ENCODE measurements at places on chromosomes 1 and 21. TPM values are rescaled to one million over a fixed set of nuclear protein-coding genes. Genes with fewer than 3 reads are reported as not detected.

DNA sequence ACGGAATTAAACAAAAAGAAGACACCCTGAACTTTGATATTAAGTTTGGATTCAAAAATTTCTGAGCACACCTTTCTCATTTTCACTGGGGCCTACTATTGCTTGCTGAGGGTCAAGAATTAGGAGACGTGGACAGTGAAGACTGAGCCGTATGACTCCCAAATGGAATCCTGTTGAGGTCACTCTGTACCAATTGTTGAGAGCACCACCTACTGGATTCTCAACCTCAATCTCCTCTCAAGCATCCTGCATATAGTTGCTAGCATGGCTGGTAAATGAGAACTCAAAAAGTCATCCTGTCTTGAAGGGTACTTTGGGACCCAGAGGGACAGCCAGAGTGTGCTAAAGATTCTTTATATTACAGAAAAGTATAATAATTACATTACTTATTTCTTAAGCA lies 20.2 kb upstream of the MTR start:
- DNase-seq: no peak

DNA sequence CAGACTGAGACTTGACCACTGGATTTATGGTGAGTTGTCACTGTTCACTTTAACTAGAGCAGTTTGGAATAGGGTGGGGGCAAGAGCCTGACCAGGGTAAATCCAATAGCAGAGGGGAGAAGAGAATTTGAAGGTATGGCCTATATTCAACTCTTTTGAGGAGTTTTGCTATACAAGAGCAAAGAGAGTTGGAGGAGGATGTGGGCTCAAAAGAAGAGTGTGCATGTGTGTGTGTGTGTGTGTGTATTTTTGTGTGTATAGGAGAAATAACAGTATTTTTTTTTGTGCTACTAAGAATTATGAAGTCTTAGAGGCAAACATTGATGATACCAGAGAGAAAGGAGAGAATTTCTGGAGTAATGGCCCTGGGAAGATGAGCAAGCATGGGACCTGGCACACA lies 164.8 kb upstream of the JUN start:
- no peak for DNase-seq

- DNase-seq: no peak
Observed at GRCh38 chr1:61160526-61160925, 78.2 kb downstream of the NFIA start.

DNA sequence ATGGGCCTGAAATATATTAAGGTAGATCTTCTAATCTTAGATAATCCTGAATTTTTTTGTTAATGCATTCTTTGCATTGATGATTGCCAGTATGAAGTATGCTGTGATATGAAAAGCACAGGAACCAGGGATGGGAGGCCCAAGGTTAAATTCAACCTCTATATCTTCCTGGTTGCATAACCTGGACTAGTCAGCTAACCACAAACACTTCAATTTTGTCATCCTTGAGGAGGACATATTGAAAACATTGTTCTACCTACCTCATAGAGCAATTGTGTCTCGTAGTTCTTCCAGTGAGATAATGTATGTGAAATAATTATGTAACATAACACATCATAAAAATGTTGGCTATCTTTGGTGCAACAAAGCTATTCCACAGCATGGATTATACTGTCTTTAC lies 25.6 kb downstream of the PDC start:
- DNase-seq: no peak

DNA sequence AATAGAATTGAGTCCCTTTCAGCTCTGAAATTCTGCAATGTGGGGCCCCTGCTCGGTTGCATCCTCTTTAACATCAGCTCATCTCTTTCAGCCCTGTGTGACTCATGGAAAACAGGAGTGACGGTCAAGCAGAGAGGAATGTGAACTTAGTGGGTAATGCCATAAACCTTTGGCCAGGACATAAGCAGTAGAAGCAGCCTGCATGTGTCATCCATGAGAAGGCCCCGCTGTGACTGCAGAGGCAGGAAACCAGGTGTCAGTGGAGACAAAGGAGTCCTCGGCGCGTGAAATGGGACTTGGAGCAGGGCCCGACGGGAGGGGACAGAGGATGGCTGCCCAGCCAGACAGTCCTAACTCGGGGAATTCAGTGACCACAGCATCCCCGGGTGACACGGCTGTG lies 21.1 kb upstream of the EPHB2 start:
- no peak for DNase-seq

DNA sequence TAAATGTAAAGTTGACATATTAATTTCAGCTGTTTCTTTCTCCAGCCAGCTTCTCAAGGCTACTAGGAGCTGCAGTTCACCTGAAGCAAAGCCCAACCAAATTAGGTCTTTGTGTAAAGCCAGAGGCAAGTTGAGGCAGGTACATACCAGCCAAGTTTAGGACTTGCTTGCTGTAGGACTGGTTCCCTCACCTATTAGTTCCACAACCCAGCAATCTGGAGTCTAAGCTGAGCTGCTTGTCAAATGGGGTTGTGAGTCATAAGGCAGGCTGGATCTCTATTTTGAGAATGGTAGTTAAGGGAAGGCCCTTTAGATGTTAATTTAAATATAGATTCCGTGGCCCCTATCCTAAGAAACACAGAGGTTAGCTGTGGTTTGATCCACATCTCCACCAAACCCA lies 7.6 kb upstream of the FLG2 start:
- no peak for DNase-seq

GRCh38 chr1:54848134-54848948 lies 38.7 kb downstream of the DHCR24 start:
- DNase-seq: no peak

DNA sequence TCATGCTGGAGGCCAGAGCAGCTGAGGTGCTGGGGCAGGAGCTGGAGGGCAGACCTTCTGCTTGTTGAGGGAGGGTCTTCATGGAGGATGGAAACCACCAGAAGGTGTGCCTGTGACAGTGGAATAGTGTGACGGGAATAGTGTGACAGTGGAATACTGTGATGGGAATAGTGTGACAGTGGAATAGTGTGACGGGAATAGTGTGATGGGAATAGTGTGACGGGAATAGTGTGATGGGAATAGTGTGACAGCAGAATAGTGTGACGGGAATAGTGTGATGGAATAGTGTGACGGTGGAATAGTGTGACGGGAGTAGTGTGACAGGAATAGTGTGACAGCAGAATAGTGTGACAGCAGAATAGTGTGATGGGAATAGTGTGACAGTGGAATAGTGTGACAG lies 325.1 kb downstream of the HHAT start:
- DNase-seq: no peak

GRCh38 chr1:29513357-29513756 lies 277.0 kb downstream of the PTPRU start:
- no peak for DNase-seq

DNA sequence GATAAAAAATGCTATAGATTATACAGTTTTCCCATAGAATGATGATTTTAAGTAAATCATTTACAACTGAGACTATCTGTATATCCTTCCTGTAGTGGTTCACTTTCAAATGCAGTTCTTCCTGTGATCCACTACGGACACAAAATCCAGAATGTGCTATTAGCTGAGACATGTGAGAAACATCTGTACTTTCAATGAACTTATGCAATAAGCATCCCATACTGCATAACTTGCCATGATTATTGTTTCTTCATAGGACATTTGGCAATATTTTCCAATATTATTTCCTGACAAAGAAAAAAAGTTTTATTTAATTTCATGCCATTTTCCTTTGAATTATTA lies 83.5 kb upstream of the PRDX6 start:
- DNase-seq: no peak

DNA sequence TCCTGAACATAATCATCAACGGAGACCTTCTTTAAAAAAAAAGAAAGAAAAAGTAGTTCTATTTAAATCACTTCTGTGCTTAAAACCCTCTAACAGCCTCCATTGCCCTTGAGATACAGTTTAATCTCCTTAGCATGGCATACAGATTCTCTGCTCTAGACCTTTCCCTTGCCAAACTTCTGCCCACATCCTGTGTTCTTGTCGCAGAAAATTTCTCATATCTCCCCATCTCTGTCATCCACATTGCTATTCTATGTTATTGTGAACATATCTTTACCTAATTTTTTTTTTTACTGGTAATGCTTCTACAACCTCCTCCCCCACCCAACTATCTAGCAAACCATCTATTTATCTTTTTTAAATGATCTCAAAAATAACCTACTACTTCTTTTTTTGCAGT lies 135.7 kb upstream of the PROX1 start:
- DNase-seq: no peak

- DNase-seq: no peak
Observed at GRCh38 chr1:68919075-68919474, 422.2 kb upstream of the DEPDC1 start.

- DNase-seq: no peak
Observed at GRCh38 chr1:87840767-87841166, 512.1 kb downstream of the LMO4 start.

- DNase-seq: no peak
Observed at GRCh38 chr1:236870721-236871120, 75.6 kb downstream of the MTR start.

DNA sequence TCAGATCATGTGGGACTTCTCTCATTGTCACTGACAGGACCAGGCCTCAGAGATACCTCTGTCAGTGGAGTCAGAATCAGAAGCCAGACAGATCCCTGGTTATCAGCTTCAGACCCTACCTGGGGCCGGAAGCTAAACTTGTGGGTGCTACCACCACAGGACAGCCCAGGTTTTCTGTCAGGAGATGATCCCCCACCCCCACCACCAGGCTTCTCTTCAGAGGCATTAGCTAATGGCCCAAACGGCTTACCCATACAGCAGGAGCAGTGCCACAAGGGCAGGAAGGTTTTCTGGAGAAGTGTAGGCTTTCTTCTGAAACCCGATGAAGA lies 105.5 kb downstream of the ABCA4 start:
- DNase-seq: no peak

The S100A7 gene
- total RNA-seq: not detected

The EPHA8 gene
- total RNA-seq: not detected

The SPATA17 gene
- 1.8 TPM for total RNA-seq

The TCEA3 gene
- total RNA-seq: 32.9 TPM

The AUNIP gene
- total RNA-seq: 0.53 TPM

The C1orf141 gene
- total RNA-seq: not detected

The LAMC1 gene
- total RNA-seq: 126 TPM

The MUL1 gene
- total RNA-seq: 41.0 TPM

All from left cardiac atrium (tissue), 4 donors.